ENCODE measurements at places on chromosomes 5 and 9. TPM values are rescaled to one million over a fixed set of nuclear protein-coding genes. Genes with fewer than 3 reads are reported as not detected.

- H3K36me3 ChIP-seq: no peaks in the 10 kb centered on the region
- H3K4me1 ChIP-seq: peaks cover 4% of the 10 kb centered on the region
- no peaks in the 10 kb centered on the region for H3K27me3 ChIP-seq
- DNase-seq: no peak
- no peak overlapping the region for H3K4me3 ChIP-seq
These were observed 479.7 kb downstream of the CETN3 start for GRCh38 chr5:89929834-89930233.

GRCh38 chr5:156686796-156687195 is 163.3 kb upstream of the PPP1R2B start:
- peaks cover 3% of the 10 kb centered on the region for H3K27me3 ChIP-seq
- no peak overlapping the region for H3K4me3 ChIP-seq
- no peaks in the 10 kb centered on the region for H3K36me3 ChIP-seq
- H3K27ac ChIP-seq: no peak overlapping the region
- no peak for DNase-seq
- no peaks in the 10 kb centered on the region for H3K4me1 ChIP-seq

DNA sequence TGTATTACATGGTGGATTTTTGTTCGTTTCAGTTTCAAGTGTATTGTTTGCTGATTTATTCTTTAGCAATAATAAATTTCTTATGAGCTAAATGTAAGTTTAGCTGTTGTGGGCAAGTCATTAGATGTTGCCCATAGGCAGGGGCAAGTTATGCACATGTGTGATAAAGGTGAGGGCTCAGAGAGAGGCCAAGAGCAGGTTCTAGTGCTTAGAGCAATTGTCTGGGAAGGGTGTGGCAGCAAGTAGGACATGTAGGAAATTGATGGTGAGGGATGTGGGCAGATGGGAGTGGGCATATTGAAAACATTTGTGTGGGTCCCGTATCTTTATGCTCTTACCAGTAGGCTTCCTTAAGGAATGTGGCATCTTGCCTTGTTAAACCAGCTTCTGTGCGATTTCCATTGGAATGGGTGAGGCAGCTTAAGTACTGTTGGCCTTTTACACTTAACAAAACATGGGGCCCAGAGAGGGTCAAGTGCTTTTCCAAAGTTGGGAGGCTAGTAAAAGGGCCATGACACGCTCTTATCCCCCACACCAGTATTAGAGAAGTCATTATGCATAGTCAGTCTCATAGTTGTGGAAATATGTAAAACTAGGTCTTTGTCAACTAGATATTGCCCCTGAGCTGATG is 60.6 kb downstream of the KDM4C start:
- H3K27ac ChIP-seq: no peak overlapping the region
- H3K36me3 ChIP-seq: no peaks in the 10 kb centered on the region
- H3K27me3 ChIP-seq: no peaks in the 10 kb centered on the region
- H3K4me3 ChIP-seq: no peak overlapping the region
- DNase-seq: no peak
- no peaks in the 10 kb centered on the region for H3K4me1 ChIP-seq

ABLIM3 gene
- 111 TPM for total RNA-seq
